GM12864 (cell line): ENCODE measurements at places on chromosomes 1 and 21.

DNA sequence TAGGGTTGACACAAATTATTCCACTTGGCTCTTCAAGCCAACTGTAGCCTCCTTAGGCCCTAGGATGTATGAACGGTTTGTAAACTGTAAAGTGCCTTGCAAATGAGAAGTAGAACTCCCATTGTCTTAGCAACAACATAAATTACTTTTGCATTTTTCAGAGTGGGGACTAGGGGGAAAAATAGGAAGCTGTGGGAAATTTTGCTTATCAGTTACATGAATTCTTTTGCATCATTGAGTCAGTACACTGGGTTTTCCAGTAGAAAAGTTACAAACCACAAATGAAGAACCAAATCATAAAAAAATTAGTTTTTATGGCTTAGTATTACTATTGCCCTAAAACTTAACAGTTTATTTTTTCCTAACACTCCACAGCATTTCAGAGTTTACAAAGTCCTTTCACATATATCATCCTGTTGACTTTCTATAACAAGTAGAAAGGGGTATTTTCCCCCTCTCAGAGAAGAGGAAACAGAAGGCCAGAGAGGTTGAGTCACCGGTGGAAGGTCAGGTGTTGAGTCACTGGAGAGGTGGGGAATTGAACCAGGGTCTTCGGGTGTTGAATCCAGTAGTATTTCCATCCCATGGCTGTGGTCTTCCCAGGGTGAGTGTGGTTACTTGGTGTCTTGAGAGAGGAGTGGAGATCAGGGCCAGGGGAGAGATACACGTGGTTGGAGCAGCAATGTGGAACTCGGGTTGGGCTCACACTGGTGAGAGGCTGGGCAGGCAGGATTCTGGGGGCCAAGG lies 71.9 kb upstream of the USP24 start:
- DNase-seq, result no peak

GRCh38 chr1:81439046-81439823 lies 361.5 kb upstream of the ADGRL2 start:
- no peak for DNase-seq

DNA sequence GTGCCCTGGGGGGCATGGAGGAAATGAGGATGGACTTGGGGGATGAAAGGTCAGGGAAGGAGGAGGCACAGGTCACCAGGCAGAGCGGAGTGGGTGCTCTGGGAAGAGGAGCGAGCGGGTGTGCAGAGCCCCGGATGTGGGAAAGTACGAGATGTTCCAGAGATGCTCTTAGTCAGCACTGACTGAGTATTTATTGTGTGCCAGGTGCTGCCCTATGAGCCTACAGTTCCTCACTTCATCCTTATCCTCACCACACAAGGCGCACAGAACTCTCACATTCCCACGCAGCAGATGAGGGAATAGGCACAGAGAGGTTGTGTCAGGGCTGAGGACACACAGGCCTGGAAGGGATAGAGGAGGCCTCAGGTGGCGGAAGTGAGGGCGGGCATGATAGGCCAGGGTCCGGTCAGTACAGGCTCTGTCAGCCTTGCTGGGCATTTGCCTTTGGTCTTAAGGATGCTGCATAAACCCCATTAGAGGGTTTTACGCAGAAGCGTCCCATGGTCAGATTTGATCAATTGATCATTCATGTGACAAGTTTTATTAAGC lies 77.3 kb downstream of the ARHGEF10L start:
- DNase-seq, result no peak

DNA sequence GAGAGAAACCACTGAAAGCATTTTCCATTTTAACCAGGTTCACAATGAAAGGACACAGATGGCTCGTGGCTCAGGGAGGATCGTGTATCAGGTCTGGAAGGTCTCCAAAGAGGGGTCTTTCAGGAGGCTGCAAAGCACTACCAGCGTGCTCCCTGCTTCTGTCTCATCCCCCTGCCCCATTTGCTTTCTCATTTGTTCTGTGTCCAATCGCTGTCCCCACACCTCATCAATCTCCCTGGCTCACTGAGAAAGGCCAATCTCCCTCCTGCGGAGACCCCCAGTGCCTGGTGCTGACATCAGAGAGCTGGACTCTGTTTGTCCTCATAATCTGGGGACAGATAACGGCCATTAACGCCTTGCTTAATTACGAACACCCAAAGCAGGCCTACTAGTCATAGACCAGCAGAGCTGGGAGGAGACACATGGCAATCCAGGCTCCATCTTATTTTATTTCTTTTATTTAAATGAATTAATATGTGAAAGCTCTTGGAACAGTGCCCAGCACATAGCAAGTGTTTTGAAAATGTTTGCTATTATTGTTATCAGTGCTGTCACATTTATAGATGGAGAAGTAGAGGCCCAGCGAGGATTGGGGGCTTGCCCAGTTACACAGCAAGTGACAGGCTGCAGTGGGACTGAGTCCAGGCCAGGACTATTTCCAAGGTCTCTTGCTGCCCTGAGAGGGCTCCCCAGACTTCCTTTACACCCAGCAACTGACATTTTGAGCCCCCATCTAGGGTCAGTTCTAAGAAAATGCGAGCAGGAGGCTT lies 341.0 kb upstream of the USP24 start:
- no peak for DNase-seq

- no peak for DNase-seq
Measured at GRCh38 chr1:160647329-160647720, 481 bp upstream of the SLAMF1 start.

GRCh38 chr1:4653328-4653660 lies 1.1 kb upstream of the AJAP1 start:
- no peak for DNase-seq

GRCh38 chr1:42891465-42892138 lies 45.2 kb downstream of the ZNF691 start:
- no peak for DNase-seq

DNA sequence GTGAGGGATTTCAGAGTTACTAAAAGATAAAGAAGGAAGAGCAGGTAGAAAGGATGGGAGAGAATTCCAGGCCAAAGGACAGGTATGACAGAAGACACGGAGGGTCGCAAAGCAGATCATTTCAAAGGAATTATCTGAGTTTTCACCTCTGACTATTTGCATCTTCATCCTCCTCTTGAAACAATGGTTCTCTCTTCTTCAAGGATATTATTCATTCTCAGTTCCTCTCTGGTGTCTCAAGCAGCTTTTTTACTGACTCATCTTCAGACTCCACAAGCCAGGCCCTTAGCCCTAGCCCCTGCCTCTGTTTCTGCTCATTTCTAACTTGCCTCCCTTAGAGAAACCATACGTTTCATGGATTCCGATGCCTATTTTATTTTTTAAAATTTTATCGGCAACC lies 15.0 kb downstream of the DDX59 start:
- peak; percentile 49 for DNase-seq

- no peak for DNase-seq
Measured at GRCh38 chr1:246631426-246631825, 65.2 kb downstream of the CNST start.

DNA sequence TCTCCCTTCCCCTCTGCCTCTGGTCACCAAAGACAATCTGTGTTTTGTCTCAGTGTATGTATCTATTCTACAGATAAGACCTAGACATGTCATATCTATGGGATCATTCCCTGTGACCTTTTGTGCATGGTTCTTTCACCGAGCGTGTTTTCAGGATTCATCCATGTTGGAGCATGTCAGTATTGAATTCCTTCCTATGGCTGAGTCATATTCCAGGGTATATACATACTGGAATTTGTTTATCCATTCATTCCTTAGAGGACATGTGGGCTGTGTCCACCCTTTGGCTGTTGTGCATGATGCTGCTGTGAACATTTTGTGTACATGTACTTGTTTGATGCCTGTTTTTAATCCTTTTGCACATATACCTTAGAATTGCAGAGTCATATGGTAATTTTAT lies 69.9 kb downstream of the NFASC start:
- no peak for DNase-seq

GRCh38 chr1:192896376-192896775 lies 87.5 kb downstream of the RGS2 start:
- DNase-seq, result no peak

DNA sequence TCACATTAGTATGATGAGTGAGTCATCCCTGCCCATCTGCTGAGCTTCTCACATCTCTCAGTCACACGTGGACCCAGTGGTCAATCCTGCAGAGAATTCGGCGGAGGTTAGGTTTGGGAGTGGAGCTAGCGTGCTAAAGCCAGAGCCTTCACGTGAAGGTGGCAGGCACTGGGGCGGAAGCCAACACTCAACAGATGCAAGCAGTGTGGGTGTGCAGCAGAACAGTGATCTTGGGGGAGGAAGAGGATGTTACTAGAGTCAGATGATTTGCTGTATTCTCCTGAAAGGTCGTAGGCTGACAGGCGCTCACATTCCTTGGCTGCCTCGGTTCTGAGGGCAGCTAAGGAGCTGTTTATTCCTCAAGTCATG lies 6.7 kb downstream of the C1orf115 start:
- no peak for DNase-seq

- no peak for DNase-seq
Measured at GRCh38 chr1:9759939-9760338, 63.8 kb downstream of the CLSTN1 start.

DNA sequence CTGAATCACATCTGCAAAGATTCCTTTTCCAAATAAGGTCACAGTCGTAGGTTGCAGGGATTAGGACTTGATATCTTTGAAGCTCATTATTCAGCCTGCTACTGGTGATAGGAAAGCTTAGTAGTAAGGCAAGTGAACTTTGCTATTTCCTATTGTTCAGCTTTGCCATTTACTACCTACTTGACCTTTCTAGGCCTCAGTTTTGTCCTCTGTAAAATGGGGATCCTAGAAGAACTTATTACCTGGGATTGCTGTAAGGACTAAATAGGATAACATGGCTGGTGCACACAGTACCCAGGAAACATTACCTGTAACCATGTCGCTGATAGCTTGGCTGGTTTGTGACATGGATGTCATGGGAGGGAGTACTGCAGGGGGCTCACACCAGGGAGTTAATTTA lies 24.5 kb downstream of the UMODL1 start:
- DNase-seq, result no peak
